ENCODE measurements at places on chromosomes 3 and 15.

DNA sequence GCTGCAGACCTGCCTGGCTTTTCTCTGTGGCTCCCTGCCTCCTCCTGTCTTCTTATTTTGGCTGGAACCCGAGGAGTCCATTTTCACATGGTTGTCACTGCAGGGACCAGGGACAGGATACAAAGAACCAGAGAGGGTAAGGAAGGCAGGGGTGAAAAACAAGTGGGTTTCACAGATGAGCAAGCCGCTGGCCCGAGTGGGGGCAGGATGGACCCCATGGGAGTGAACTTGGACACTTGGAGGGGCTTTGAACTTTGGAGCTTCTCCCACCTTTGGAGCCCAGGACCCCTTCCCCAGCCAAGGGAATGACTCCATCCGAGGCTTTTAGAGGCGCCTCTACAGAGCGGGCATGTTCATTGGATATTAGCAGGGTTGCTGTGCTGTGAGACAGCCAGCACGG is 26.9 kb upstream of the ADCY5 start:
- no peak for DNase-seq

DNA sequence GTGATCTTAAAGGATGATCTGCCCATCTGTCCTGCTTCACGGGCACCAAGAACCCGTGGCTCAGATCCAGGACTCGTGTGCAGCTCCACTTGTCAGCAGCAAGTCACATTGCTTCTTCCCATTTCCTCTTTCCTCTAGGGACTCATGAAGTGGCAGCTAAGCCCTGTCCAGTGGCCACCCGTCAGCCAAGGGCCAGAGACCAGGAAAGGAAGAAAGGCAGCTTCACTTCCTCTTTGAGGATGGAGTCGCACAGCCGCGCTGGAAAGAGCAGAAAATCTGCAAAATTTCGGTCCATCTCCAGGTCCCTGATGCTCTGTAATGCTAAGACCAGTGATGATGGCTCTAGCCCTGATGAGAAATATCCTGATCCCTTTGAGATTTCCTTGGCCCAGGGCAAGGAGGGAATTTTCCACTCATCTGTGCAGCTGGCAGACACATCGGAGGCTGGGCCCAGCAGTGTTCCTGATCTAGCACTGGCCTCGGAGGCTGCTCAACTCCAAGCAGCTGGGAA is 28.5 kb downstream of the IL16 start:
- DNase-seq, result no peak

GRCh38 chr3:13120289-13120927 is 47.2 kb upstream of the IQSEC1 start:
- DNase-seq, result no peak

DNA sequence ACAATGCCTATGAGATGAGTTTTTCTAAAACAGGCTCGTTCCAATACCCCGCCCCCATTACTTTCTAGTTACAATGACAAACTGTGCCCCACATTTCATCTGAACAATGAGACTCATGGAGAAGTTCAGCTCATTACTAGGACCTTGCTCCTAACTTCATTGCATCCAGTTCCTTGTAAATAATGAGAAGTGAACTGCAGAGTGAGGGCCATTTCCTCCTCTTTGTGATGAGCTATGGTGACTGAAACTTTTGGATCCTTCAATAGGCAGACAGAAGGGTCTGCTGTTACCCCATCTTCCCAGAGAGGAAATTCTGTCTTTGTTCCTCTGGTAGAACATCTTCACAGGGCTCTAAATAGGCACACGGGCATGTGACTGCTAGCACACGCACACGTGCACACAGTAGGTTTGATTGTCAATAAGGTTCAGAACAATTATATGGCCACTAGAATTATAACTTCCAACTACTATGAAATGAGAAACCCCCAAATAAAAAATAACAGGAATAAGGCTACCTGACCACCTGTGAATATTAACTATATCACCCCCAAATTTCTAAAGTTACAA is 51.8 kb downstream of the SERP1 start:
- no peak for DNase-seq

GRCh38 chr15:48289628-48290027 is 41.6 kb upstream of the DUT start:
- DNase-seq, result no peak

GRCh38 chr3:155382396-155383042 is 89.0 kb upstream of the STRIT1 start:
- no peak for DNase-seq

DNA sequence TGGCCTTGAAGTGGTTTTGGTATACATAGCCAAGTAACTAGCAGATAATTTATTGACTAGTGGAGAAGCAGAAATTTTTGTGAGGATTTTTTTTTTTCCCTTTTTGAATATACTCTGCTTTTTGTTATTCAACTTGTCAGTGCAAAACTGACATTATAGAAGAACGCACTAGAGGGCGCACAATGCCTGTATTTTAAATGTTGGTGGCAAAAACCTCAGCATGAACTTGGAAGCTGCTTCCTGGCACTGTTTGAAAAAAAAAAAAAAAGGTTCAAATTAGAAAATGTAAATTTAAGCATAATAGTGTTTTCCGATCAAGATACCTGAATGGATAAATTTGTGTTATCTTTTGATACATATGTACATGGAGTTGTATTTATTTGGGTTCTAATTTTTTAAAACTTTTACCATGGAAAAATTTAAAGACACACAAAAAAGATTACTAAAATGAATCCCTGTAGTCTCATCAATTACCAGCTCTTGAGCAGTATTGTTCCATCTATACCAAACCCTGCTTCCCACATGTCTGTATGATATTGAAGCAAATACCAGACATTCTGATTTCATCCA is 56.0 kb downstream of the SLC25A26 start:
- DNase-seq, result peak; percentile 36

GRCh38 chr3:121718205-121718846 is 31.2 kb downstream of the GOLGB1 start:
- no peak for DNase-seq

All from stimulated activated CD8-positive, alpha-beta memory T cell treated with anti-CD3 and anti-CD28 coated beads, Interleukin-4, amount 100 ng/mL, for 1 hour (primary cell).